HepG2 (cell line): ENCODE measurements at places on chromosomes 3 and 15.

DNA sequence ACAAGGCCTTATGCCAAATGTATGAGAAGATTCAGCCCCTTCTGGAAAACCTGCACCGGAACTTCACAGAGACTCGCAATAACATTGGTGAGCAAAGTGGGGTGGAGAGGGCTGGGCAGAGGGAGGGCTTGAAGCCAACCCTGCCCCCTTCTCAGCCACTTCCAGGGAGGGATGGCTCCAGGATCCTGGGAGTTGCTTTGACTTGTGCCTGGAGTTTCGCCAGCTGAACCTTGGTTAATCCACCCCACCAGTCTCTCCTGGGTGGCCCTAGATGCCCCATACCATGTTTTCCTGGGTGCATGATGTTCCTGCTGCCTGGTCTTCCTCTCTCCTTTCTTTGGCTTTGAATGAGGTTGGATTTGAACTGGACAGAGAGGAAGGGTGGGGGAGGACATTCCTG lies 10.8 kb downstream of the TBC1D21 start:
- no peak for DNase-seq

GRCh38 chr3:185658504-185658912 lies 72.4 kb downstream of the SENP2 start:
- DNase-seq = peak; percentile 14

DNA sequence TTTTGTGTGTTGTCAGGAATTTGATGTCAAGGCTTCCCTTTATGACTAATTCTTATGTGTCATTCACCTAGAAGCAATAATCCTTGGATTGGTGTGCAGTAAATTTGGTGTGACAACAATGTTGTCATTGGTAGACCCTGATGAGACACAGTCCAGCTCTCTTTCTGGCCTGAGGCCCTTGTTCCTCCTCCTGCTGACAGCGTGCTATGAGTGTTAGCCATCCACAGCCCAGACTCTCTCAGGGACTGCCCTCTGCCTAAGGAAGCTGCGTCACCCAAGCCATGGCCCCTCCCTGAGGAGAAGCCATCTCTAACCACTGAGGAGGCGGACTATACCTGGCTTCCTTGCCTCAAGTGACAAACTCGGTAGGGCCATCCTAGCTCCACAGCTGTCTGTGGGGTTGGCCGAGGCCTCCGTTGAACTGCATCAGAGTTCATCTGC lies 13.3 kb upstream of the TM4SF1 start:
- no peak for DNase-seq

DNA sequence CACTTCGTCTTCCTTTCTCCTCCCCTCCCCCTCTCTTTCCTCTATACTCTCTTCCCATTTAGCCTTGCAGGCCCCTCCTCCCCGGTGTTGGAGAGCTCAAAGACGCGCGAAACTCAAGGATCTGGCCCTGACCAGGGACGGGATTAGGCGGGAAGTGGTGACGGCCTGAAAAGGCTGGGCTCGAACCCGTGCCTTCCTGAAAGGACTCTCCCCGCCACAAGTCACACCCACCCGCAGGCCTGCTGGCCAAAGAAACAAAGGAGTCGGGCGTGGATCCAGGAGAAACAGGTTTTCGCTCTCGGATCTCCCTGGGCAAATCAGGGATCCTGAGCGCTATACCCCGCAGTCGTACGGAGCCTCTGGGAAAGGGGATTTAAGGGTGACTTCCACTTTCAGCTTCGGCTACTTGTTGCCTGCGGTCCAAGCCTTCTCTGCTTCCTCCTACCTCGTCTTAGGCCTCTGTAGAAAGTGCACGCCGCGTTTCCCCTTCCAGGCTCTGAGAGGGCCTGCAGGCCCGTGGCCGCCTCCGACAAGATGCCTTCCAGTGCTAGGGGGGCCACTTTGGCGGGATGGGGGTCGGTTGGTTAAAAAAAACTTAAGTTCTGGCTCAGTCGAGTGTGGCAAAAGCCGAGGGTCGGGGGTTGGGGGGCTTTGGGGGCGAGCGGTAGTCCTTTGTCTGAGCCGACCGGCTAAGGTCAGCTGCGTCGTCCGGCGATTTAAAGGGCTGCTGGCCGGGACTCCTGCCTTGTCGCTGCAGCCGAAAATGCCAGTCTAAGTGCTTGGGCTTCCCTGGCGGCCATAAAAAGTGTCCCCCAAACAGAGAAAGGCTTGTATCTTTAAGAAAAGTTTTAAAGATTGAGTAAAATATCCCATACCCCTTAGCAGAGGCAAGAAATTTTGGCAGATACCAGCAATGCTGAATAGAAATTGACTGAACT lies 8.2 kb downstream of the ZIC4 start:
- DNase-seq = no peak

- peak; percentile 78 for DNase-seq
Measured at GRCh38 chr3:4748701-4749378, 230.4 kb upstream of the BHLHE40 start.

DNA sequence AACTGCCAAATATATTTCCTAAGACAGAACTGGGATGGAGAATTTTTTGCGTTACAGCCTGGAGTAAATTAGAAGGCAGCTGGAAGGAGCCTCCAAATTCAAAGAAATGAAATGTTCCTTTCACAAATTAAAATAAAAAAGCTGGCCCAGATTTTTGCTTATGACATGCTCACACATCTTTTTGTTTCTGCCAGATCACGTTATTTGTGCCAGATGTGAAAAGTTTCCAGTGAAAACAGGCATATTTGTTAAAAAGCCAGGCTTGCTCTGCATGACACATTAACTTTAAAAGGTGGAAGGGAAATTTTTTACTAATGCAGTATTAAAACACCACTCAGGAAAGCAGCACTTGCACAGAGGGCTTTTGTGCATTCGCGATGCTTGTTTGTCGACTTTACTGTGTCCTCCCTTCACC lies 23.3 kb upstream of the ACKR4 start:
- no peak for DNase-seq

GRCh38 chr15:68347392-68347791 lies 69.8 kb downstream of the FEM1B start:
- DNase-seq = no peak

GRCh38 chr15:89067751-89068150 lies 20.5 kb upstream of the ABHD2 start:
- DNase-seq = no peak

- DNase-seq = peak; percentile 12
Measured at GRCh38 chr15:74265046-74265639, 29.0 kb downstream of the CCDC33 start.

DNA sequence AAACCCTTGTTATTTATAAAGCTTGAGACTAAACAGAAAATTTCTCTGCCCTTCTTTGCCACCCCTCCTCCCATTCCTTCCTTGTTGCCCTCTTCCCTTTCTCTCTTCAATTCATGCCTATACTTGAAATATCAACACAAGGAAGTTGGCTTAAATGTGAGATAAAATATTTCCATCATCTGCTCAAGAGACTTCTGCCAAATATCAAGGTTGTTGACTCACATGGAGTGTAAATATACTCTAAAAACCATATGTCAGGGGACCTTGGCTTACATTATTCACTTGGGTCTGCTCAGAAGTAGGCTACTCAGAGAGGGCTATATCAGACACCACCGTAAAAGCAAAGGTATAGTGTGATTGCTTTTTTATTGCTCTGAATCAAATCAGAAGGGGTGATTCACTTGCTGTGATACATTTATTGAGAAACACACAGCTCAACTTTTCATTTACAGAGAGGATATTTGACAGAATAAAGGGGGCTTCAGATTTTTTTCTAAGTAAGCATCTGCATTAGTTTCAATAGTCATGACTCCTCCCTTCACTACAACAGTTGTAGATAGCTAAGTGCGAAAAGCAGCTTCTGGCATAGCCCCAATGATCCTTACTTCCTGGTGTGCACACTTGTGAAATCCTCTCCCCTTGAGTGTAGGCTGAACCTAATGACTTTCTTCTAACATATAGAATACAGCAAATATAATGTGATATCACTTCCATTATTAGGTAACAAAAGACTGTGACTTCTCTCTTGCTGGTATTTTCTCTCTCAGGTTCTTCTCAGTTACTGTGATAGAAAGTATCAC lies 386.2 kb downstream of the EFHB start:
- no peak for DNase-seq

DNA sequence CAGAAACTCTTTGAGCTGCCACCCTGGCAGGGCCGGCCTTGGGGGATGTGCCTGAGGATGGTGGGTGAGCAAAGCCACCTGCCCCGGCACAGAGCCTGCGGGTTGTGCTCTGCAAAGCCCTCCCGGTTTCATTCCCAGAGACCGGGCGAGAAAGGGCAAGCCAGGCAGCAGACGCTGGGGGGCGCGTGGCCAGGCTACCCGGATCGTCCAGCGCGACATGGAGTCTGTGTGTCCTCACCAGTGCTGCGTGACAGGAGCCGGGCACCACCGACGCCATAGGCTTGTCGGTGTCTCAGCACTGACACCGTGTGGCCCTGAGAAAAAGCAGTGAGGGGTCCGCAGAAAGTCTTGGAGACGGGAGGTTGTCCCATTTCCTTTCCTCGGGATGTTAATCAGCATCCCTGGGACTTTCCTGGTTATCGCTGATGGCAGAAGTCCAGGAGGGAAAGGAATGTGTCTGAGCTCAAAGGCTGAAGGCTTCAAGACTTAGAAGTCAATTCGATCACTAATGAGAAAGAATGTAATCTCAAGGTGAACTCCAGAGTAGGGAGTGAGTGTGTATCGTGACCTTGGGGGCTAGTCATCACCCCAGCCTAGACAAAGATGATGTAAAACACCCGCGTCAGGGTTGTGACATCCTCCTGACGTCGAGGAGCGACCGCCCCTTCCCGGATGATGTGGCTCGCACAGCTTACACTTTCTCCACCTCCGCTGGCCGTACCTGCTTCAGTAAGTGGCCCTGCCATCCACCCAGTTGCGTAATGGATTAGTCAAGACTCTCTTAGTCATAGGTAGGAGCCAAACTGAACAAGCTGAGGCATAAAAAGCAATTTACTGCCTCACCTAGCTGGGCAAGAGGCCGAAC lies 36.3 kb upstream of the PLA2G4E start:
- peak; percentile 80 for DNase-seq

- no peak for DNase-seq
Measured at GRCh38 chr3:188796122-188796631, 375.6 kb upstream of the TPRG1 start.

GRCh38 chr15:92161039-92161670 lies 232.5 kb upstream of the ST8SIA2 start:
- no peak for DNase-seq

GRCh38 chr3:172751175-172751704 lies 714 bp downstream of the ECT2 start:
- no peak for DNase-seq

- no peak for DNase-seq
Measured at GRCh38 chr3:130801473-130801872, 54.8 kb upstream of the PIK3R4 start.

DNA sequence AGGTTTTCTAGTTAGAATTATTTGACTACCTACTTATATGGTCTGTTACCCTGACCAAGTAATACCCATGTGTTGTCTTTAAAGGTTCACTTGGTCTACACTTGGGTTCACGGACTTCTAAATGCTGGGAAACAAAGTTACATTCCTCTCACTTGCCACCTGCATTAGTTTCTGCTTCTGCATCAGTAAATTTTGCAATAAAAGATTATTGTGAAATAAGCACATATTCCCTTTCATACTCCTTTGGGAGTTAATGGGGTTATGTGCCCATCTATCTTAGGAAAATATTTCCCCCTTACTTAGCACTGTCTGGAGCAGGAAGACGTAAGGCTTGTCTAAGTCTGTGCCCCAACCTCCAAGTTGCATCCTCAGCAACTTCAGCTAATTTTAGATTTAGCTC lies 160.7 kb downstream of the FRMD5 start:
- no peak for DNase-seq

GRCh38 chr15:79248183-79248582 lies 34.3 kb upstream of the ANKRD34C start:
- DNase-seq = no peak

- no peak for DNase-seq
Measured at GRCh38 chr3:45145681-45146614, at the start of gene CDCP1. Gene CDCP1 (minus strand): TSS chr3:45146378. CDS start chr3:45146287, 91 bp downstream.

DNA sequence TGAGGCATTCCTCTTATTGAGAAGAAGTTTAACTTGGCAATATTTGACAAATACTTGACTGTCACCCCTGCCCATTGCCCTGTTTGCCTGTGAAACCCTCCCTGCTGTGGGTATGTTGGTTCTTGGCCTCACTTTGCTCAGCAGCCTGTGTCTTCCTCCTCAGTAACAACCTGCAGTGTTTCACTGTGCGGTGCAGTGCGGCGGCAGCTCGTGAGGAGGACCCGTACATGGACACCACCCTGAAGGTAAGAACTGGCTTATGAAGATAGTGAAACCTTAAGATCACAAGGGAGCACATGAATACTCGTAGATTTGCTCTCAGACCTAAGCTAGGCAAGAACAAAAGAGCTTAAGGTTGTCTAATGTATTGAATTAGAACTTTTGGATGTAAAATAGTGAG lies 21.0 kb downstream of the HPS3 start:
- no peak for DNase-seq

DNA sequence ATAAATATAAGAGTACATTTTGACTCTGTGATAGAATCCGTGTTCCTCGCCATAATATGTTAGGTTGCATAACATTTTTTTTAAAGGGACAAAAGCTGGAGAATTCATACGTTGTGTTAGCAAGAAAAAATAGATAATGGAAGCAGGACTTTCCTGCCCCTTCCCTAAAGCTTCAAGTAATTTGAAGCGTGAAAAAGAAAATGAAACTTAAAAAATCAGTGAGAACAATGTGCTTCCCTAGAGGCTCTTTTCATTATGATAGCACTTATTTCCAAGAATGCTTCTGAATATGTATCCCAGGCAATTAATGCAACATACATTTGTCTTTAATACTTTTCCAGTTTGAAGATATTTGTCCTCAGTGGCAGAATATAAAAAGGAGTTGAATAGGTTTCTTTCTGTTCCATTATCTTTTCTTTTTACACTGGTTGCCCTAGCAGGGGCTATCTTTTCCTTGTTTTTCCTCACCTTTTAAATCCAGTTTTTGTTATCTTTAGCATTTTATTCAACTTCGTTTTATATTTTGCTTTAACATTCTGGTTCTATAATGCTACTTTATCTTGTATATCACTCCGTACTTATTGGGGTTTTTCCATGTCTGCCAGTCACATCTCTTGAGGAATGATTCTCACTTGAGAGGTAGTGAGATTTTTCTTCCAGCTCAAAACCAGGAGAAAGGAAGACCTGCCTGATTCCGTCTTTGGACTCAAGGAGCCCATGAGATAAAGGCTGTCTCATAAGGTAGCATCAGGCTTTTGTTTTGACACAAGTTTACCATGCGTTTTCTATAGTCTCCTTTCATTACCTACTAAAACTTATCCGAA lies 113.8 kb downstream of the MBNL1 start:
- no peak for DNase-seq

DNA sequence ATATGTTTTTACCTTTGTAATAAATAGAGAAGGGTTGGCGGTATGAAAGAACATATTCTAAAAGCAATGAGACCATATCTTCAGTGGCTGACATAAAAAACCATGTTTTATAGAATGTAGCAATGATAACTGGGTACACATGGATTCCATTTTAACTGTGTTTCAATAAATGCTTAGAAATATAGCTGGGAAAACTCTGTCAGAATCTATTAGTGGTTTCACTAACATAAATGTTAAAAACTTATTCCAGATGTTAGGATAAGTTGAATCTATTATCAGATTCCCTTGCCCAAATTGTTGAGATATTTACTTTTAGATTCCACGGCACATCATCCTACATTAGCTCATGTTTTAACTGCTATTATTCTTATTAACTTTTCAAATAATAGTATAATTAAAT lies 772.2 kb upstream of the ALCAM start:
- no peak for DNase-seq
